ENCODE measurements at places on chromosomes 7 and 10.

DNA sequence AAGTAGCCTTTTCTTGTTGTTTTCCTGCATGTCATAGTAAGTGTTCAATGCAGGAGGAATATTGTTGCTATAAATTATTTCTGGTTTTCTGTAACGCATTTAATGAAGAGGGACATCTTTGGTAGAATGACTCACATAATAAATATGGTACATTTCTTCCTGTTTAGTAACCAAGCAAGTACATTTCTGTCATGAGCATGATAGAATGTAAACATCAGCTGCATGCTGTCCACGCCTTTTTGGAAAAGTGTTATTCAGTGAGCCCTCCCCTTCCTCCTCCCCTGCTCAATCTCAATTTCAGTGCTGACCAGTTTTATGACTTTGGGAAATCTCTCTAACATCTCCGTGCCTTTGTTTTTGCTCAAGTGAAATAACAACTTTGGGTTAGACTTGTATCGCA, 664.0 kb downstream of the XPNPEP1 start:
- no peak for DNase-seq

DNA sequence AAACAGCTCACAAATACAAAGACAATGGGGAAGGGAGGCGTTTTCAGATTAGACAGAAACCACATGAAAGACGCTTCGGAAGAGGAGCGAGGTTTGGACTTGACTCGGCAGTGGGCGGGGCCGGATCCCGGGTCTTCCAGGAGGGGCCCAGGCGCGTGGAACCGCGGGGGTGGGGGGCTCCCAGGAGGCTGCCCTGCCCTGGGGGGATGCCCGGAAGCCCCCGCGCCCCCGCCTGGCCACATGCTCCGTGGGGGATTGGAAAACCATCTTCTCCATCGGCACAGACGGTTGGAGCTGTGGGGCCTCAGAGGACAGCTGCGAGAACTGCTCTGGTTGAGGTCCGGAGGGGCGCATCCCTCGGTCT, 186.0 kb upstream of the SHH start:
- peak; percentile 63 for DNase-seq

DNA sequence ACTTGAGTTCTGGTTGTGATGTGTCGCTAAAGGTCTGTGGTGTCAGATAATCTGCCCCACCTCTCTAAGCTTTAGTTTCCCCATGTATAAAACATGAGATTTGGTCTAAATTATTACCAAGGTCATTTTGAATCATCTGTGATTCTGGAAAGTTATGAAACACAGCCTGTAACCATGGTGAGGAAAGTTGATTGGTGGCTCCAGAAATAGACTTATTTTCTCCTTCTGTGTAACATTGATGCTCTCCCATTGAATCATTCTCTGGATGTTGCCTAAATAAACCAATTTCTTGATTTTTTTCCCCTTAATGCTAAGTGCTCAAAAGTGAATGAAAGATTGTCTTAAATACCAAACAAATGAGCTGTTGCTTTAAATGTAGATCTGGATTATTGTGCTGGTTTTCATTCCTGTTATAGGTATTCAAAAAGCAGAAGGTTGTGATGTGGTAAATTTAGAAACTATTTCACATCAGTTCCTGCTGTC, 30.0 kb upstream of the PCGF5 start:
- no peak for DNase-seq

DNA sequence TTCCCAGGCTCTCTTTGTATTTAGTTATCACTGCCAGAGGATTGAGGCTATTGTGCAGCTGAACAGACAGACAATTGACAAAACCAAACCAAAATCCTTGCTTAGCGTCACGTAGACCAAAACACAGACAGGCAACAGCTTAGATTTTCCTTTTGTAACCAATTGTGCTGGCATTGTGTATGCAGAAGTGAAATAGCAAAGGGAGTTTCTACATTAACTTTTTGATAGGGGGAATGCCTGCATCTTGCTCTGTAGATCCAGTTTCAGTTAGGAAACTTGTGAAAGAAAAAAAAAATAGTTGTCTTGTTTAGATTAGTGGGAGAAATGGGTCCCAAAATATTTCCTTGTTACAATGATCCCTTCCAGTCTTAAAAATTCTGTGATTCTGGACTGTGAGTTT, 333.8 kb downstream of the BBS9 start:
- no peak for DNase-seq

DNA sequence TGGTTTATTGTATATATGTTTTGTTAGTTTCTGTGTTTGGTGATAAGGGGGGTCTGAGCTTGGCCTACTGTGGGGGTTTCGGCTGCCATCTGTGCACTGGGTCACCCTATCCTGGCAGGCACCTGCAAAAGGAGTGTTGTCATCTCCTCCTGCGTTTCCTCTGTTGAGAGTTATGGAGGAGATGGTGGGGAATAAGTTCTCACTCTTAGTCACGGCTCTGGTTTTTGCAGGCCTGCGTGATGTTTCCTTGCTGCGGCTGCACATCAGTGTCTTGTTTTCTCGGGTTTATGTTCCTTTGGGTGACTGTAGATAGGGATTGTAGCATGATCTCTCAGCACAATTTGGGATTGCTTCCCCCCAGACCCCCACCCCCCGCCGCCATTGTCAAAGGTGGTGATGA, 36.8 kb downstream of the CCM2 start:
- peak; percentile 49 for DNase-seq

GRCh38 chr7:157498657-157499056, 161.9 kb downstream of the DNAJB6 start:
- DNase-seq, result no peak

DNA sequence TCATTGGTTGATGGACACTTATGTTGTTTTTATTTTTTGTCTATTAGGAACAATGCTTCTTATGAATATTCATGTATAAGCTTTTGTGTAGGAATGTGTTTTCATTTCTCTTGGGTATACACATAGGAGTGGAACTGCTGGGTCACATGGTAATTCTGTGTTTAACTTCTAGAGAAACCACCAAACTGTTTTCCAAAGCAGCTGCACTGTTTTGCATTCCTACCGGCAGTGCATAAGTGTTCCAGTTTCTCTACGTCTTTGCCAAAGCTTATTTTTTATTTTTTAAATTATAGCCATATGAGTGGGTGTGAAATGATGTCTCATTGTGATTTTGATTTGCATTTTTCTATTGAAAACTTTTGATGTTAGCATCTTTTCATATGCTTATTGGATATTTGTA, 51.3 kb downstream of the ADK start:
- DNase-seq, result no peak

DNA sequence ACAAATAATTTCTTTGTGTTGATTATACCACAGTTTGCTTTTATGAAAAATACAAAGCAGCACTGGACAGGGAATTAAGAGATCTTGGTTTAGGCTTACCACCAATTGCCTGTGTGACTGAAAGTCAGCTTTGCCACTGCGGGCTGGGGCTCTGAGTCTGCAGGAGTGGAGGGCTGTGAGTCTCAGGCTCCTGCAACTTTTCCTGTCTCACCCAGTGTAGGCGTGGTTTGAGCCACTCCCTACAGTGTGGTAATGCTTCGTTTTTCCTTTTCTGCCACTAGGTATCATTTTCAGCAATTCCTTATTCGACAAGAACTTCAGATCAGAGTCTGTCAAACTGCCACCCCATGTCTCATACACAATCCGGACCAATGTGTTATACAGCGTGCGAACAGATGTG, 180.6 kb downstream of the ABCA13 start:
- DNase-seq, result no peak

DNA sequence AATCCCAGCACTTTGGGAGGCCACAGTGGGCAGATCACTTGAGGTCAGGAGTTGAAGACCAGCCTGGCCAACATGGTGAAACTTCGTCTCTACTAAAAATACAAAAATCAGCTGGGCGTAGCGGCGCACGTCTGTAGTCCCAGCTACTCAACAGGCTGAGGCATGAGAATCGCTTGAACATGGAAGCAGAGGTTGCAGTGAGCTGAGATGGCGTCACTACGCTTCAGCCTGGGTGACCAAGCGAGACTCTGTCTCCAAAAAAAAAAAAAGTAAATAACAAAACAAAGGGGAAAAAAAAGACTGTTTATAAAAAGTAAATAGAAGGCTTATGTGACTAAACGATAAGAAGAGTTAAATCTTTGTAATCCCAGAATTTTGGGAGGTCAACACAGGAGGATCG, 15.0 kb upstream of the DNMBP start:
- DNase-seq, result no peak

DNA sequence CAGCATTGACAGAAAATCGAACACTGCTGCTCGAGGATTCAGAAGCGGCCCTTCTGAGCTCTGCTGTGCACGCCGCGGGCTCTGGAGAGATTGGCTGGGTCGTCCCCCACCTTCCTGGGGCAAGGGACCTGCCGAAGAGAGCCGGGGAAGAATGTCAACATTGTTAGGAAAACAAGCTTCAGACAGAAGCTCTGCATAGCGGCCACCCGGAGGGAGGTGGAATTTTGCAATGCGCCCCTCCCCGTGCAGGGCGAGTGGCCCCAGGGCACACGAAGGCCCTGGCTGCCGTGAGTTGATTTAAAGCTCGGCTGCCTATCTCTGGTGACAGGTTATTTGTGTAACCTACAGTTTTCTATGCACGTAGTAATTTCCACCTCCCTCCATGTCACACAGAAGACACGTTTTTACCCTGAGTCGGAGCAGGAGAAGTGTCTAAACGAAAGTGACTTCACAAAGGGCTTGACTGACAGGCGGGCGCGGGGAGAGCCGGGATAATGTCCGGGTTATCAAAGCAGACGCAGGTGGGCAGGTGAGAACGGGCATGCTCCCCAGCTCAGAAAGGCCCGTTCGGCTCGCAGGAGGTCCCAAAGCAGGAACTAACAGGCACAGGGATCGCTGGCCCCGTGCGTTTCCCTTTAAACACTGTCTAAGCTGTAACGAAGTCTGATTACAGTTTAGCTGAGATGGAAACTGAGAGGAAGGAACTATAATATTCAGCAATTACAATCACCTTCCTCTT, 84.6 kb downstream of the PDGFA start:
- DNase-seq, result no peak

- DNase-seq, result no peak
These were observed 55.6 kb upstream of the BET1 start for GRCh38 chr7:94059746-94060145.

- DNase-seq, result no peak
These were observed 353.3 kb upstream of the ZMIZ1 start for GRCh38 chr10:78715435-78715834.

GRCh38 chr7:36128448-36129047, 24.5 kb upstream of the EEPD1 start:
- no peak for DNase-seq

- DNase-seq, result no peak
These were observed 54.1 kb downstream of the JAZF1 start for GRCh38 chr7:28126410-28127041.

- DNase-seq, result peak; percentile 13
These were observed 62.2 kb upstream of the USP6NL start for GRCh38 chr10:11673346-11674280.

DNA sequence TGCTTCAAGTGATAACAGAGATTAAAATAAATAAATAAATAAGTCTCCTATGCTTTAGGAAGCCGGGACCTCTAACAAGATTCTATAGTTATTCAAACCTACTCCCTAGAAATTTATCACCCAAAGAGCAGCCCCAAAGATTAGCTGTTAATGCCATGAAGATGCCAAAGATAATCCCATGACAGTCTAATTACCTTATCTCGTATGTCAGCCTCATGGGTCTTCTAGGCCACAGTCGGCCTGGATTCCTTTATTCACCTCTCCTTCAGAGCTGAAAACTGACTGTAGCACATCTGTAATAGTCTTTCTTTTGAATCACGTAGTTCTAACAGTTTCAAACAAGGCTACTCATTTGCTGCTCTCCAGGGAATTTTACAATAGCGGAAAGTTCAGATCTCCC, 24.2 kb downstream of the COL1A2 start:
- no peak for DNase-seq

GRCh38 chr7:30140456-30140855, 5.7 kb downstream of the MTURN start:
- DNase-seq, result no peak

All from activated CD4-positive, alpha-beta T cell treated with anti-CD3 and anti-CD28 coated beads for 48 hours (primary cell).